ENCODE measurements at places on chromosomes 2 and 18.

- DNase-seq, result no peak
Measured at GRCh38 chr18:32391126-32391525, 79.6 kb downstream of the GAREM1 start.

GRCh38 chr2:763766-764525, 86.7 kb upstream of the TMEM18 start:
- DNase-seq, result no peak

- no peak for DNase-seq
Measured at GRCh38 chr18:73691118-73691517, 456.5 kb downstream of the FBXO15 start.

DNA sequence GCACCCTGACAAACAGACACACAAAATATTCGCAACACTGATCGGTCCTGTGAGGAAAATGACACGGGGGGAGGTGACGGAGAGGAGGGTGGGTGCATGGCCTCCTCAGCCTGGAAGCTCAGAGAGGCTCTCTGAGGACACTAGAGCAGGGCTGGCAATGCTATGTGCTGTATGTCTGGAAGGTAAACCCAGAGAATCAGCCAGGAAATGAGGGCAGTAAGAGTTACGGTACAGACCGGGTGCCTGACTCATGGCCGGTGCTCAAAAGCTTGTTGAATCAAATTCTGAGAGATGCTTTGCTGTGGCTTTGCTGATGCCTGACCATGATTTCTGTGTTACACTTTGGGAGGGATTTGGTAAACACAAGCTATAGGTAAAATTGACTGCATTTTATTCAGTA, 81.9 kb downstream of the CCDC93 start:
- no peak for DNase-seq

DNA sequence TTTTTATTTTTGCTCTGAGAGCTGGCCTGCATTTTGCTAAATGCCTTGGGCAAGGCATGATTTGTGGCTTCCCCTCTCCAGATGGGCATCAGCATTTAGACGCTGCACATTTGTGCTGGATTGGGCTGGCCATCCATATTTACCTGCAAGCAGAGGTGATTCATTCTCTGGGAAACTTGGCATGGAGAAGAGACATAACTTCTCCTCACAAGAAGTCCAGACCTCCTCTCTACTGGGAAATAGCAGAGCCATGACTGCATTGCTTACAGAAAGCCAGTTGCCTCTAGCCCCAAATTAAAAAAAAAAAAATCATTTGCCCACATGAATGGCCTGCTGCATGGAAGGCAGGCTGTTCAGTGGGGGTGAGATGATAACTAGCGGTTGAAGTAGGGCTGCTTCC, 120.1 kb downstream of the ACTR3 start:
- no peak for DNase-seq

DNA sequence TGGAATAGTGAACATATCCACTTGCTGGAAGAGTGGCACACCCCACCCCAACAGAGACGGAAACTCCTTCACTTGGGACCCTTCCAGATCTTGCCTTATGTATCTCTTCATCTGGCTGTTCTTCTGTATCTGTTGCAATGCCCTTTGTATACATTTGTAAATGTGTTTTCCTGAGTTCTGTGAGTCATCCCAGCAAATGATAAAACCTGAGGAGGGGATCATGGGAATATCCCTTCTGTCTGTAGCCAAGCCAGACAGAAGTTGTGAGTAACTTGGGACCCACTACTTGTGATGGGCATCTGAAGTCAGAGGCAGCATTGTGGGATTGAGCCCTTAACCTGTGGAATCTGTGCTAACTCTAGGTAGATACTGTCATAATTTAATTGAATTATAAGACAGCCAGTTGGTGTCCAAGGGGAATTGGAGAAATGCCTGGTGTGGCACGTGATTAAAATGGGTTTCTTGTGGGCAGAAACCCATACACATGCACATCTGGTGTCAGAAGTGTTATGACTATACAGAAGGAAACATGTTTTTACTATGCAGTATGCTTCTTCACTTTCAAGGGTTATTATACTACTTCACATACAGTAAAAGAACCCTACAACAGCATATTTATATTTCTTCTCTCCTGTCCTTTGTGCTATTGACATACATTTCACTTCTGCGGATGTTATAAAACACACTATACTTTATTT, 32.3 kb upstream of the TMEM247 start:
- no peak for DNase-seq

Data from astrocyte of the cerebellum (primary cell).